ENCODE measurements at places on chromosomes 11 and 22.

- no peak for DNase-seq
Observed at GRCh38 chr11:126722956-126723664, 277.5 kb downstream of the KIRREL3 start.

DNA sequence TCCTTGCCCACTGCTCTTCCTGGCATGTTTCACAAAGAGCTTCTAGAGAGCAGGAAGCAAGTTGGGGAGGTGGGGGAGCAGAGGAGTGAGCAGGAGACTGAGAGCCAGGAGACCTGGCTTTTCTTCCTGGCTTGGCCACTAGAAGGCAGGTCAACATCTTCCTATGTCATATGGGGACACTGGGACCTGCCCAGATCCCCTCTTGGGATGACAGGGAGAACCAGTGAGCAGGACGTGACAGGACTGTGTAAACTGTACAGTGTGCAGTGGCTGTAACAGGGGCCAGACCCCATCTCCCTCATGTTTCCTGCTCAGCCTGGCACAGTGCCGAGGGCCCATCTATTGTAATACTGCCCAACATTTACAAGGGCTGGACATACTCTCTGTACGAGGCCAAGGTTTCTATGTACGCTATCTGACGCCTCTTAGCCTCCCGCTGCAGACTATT is 29.4 kb downstream of the GDPD5 start:
- no peak for DNase-seq

DNA sequence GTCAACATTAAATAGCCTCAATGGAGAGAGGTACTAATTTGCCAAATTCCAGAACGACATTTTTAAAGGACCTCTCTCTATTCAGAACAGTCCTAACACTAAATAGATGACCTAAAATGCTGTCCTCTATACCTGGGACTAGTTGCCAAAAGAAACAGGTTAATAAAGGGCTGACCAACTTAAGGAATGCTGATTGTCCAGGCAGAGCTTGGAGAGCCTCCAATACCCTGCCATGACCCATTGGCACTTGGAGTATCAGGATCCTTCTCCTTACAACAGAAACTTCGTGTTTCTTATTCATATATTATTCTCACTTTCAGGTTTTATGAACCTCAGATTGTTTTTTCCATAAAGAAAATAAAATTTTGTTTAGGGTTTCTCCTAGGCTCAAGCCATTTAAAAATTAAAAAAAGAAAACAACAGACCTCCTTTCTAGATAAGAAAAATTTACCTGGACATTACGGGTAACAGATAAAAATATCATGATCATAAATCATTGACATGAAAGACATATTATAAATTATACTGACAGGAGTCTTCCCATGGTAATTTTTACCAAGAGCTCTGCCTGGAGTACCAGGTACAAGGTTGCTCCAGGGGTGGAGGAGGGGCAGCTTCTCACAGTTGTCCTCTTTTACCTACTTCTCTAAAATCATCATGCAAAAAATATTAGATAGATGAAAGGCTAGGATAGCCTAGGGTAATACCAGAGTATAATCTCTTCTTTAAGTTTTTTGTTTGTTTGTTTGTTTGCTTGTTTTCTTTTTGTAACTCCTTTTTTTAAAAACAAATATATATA is 2.0 kb downstream of the LRRC4C start:
- DNase-seq, result no peak

DNA sequence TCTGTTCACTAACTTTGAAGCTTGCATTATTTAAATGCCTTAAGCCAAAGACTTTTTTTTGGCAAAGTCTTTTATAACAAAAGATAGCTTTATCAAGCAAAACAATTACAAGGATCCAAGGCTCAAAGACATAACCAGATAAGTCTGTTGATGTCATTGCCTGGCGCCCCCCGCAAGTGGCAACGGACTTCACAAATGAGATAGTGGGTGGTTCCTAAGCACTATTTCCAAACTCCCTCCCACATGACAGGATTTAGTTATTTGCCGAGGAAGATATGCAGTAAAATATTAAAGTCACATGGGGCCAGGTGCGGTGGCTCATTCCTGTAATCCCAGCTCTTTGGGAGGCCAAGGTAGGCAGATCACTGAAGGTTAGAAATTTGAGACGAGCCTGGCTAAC is 194.2 kb upstream of the DDI1 start:
- DNase-seq, result no peak

DNA sequence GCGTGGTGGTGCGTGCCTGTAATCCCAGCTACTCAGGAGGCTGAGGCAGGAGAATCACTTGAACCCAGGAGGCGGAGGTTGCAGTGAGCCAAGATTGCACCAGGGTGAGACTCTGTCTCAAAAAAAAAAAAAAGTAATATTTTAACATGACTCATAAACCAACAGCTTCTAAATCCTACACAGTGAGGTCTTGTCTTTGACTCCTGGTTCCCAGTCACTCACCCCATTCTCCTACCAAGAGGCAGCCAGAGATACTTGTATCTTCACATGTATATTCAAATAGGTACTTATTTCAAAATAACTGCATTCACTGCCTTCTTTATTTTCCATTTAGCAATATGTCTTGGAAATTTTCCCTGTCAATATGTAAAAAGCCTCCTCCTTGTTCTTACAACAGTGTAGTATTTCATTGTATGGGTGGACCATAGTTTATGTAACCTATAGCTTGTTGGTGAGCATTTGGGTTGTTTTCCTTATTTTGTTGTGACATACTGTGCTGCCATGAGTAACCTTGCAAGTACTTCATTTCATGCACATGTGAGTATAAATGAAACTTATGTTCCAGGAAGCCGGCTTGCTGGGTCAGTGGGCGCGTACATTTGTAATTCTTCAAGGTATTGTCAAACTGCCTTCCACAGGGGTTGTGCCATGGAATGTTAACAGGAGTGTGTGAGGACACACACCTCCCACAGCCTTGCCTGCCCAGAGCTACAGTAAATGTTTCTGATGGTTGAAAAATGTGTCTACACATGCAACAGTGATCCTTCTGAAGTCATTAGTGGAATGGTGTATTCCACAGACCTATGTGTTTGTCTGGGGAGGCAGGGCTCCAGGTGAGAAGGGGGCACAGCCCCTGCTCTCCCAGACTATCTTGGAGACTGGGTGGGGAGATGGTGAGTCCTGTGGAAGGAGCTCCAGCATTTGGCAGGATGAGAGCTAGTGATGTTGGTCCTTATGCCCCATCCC is 47.9 kb downstream of the OSBP2 start:
- no peak for DNase-seq
